Ammon's horn (tissue), 1 donor: ENCODE measurements at places on chromosomes 6 and 20.

- no peak for DNase-seq
These were observed 23.1 kb upstream of the DNAAF9 start for GRCh38 chr20:3430376-3431069.

DNA sequence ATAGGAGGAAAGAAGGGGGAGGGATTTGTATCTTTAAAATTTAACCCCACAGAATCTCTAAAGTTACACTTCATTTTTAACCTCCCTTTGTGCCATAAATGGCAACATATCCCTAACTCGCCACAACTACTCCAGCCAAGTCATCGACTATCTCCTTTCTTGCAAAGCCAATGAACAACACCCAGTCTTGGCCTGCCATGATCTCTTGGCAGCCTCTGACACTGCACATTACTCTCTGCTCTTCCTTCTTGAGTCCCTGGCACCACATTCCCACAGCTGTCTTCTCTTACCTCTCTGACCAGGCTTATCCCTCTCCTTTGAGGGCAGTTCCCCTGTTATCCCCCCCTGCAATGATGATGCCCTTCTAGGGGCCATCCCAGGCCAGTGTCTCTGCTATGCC is 42.5 kb downstream of the MBOAT1 start:
- no peak for DNase-seq

GRCh38 chr20:1477896-1478490 is 11.3 kb upstream of the NSFL1C start:
- no peak for DNase-seq

DNA sequence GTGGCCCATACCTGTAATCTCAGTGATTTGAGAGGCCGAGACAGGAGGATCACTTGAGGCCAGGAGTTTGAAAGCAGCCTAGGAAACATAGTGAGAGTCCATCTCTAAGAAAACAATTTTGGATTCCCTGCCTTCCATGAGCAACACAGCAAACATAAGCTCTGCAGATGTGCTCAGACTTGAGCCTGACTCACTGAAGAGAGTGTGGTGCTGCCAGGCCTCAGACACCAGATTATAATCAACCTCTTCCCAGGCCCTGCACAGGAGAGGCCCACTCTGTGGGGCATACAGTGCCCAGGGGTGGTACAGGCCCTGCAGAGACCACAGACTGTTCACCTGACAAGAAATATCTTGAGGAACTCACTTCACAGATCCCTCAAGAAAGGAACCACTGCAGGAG is 19.9 kb downstream of the HLA-DPB1 start:
- no peak for DNase-seq

DNA sequence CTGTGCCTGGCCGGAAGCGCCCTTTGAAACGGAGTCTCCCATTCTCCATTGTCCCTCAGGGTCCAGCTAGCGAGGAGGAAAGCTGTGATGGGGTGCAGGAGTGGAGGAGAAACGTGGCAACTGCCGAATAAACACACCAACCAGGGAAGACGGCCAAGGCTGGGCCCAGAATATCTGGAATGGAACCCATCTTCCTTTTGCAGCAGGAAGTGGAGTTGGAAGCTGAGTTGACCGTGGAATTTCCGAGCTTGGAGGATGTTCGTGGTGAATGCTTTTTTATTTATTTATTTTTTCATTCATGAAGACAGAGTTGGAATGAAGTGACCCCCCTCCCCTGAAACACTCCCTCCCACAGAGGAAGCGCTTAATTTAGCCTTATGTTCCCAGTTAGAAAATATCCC is 105.6 kb upstream of the RNF24 start:
- DNase-seq = no peak
